ENCODE measurements at places on chromosomes 3 and 15.
A peak's percentile ranks its signal among the peaks of the same experiment; 100 is the strongest.

DNA sequence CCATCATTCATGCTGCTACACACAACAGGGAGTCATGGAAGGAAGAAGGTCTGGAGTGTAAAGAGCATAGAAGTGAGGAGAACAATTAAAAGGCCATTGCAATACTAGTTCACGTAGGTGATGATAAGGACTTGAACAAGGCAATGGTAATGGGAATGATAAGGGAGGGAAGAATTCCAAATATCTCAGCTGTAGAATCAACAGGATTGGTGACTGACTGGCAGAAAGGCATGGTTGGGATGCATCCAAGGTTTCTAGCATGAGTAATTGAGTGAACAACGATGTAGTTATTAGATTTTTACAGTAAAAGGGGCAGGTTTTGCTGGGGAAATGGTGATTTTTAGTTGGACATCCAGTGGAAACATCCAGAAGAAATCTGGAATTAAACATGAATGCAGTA, 2.4 kb upstream of the SEC62 start:
- H3K27me3 ChIP-seq: no peaks in the 10 kb centered on the region
- no peaks in the 10 kb centered on the region for H3K36me3 ChIP-seq
- H3K4me1 ChIP-seq: peaks cover 4% of the 10 kb centered on the region
- no peak overlapping the region for H3K27ac ChIP-seq
- no peak overlapping the region for H3K4me3 ChIP-seq

DNA sequence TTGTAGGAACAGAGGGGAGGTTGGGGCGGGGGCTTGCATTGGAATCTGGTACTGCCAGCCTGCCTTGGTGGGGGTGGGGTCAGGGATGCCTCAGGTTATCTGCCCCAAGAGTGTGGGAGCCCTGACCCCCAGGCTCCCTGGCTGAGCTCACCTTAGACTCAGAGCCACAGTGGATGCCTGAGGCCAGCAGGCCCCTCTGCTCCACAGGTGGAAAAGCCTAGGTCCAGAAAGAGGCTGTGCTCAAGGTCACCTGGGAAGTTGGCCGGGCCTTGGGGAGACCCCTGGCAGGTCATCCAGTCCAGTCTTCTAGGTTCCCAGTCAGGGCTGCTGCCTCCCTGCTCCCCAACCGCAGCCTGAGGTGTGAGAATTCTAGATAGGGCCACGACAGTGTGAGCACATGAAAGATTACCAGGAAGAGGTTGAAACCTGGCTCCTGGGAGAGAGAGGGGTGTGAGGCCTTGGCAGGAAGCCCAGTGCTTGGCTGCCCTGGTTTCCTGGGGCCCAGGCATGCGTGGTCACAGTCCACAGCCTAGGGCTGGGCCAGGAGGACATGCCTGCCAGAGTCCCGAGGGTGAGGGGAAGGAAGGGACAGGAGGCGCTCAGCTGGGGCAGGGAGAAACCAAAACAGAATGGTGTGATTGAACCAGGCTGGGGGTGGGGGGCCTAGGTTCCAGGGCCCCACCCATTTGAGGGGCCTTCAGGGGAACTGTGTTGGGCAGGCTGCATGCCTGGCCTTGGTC, 4.9 kb downstream of the HDAC11 start:
- H3K36me3 ChIP-seq: peaks cover 2% of the 10 kb centered on the region
- peaks cover 60% of the 10 kb centered on the region for H3K4me1 ChIP-seq
- H3K4me3 ChIP-seq: no peak overlapping the region
- DNase-seq: no peak

DNA sequence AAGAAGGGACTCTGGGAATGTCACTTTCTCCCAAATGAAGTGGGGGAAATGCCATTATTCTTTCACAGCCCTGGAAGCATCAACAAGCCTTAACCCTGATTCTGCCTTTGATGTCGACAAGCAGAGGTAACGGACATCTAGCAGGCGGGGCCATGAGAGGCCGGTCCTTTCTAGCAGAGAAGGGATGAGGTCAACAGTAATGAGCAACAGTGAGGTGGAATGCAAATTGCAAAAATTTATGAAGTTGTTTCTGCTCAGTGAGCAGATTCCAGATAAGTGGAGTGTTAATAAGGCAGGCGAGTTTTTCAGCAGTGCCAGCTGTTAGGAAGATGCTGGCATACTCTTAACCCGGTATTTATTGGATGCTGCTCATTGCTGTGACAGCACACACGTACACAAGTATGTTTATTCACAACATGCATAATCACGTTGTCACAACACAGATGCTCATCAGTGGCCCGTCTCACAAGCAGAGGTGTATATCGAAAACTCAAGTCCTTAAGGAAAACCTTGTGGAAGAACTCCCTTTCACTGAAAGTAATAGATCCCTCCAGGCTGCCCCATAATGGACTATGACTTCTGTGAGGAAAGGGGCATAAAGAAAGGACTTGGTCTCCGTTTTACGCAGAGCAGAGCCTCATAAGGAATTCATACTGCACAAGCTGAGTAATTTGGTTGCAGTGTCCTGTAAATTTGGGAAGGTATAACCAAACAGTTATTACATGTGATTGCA, 329.0 kb downstream of the IGSF11 start:
- H3K36me3 ChIP-seq: no peaks in the 10 kb centered on the region
- no peak for DNase-seq
- no peaks in the 10 kb centered on the region for H3K4me1 ChIP-seq
- no peaks in the 10 kb centered on the region for H3K27me3 ChIP-seq
- H3K27ac ChIP-seq: no peak overlapping the region
- H3K4me3 ChIP-seq: no peak overlapping the region

DNA sequence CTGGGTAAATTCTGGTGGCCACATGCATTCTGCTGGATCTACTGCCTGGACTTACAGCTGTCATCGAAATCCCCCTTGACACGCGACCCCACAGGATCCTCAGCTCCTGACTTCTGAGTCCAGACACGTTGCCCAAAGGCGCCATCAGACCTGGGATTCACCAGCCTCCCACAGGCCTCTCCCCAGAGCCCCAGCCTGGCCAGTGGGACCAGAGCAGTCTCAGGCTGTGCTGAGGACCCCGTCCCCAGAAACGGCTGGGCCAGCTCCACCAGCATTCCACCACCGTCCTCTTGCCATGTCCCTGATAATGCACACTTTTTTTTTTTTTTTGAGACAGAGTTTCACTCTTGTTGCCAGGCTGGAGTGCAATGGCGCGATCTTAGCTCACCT, 166.1 kb downstream of the LRRK1 start:
- DNase-seq: no peak
- H3K36me3 ChIP-seq: no peaks in the 10 kb centered on the region
- no peaks in the 10 kb centered on the region for H3K27me3 ChIP-seq
- peaks cover 10% of the 10 kb centered on the region for H3K4me1 ChIP-seq
- no peak overlapping the region for H3K4me3 ChIP-seq
- H3K27ac ChIP-seq: no peak overlapping the region

DNA sequence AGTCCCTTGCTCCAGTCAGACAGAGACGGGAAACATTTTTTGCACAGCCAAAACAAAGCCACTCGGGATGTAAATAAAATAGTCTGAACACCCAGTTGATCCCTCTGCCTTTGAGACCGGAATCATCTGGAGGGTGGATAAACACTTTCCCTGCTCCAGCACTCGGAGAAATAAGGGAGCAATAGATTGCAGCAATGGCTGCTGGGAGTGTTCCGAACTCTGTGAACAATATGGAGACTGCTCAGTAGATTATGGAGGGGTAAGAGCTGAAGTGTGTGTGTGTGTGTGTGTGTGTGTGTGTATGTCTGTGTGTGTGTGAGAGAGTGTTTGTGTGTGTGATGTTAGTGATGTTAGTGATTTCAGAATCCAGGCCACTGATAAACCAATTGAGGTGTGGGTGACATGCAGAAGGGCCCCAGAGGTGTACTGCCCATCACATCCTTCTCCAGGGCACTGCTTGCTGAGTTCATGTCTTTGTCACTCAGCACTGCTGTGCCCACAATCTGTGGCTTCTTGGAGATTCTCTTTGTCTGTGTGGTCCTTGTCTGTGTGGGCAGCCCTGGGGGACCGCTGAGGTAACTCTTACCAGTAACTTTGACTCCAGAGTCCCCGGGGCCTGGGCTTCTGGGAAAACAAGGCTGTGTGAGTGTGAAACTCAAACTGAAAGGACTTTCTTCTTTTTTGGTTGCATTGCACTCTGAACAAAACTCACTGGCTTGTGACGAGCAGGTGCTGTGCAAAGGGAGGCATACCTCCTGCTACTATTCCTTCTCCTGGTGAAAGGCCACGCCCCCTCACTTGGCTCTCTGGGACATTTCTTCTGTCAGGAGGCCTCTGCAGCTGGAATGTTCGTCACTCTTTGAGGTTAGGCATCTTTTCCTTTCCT, 23.0 kb downstream of the CRYGS start:
- H3K27me3 ChIP-seq: peaks cover 63% of the 10 kb centered on the region
- no peaks in the 10 kb centered on the region for H3K36me3 ChIP-seq
- H3K4me1 ChIP-seq: no peaks in the 10 kb centered on the region
- DNase-seq: no peak
- H3K27ac ChIP-seq: no peak overlapping the region

- no peak overlapping the region for H3K27ac ChIP-seq
- no peak for DNase-seq
- H3K36me3 ChIP-seq: peaks cover 15% of the 10 kb centered on the region
These were observed 9.5 kb downstream of the H1-8 start for GRCh38 chr3:129552287-129553050.

GRCh38 chr3:120443626-120444123, 7.1 kb downstream of the FSTL1 start:
- H3K36me3 ChIP-seq: no peaks in the 10 kb centered on the region
- no peak overlapping the region for H3K4me3 ChIP-seq
- H3K27me3 ChIP-seq: no peaks in the 10 kb centered on the region

DNA sequence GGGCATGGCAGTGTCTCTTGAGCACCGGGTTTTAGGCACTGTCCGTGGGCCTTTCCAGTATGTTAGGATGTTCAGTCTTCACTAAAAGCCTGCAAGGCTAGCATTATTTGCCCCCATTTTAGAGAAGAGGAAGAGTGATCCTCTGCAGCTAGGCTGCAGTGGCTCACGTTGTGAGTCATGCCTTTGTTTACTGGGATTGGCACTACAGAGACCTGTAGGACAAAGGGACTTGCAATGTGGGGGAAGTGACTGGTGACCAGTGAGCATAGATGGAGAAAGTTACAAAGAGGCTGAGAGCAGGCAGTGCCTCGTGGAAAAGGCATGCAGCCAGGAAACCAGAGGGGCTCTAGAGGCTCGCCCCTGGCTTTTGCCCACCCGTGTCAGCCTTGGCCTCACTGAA, 26.8 kb upstream of the CPNE9 start:
- H3K27me3 ChIP-seq: no peaks in the 10 kb centered on the region
- no peak overlapping the region for H3K27ac ChIP-seq

DNA sequence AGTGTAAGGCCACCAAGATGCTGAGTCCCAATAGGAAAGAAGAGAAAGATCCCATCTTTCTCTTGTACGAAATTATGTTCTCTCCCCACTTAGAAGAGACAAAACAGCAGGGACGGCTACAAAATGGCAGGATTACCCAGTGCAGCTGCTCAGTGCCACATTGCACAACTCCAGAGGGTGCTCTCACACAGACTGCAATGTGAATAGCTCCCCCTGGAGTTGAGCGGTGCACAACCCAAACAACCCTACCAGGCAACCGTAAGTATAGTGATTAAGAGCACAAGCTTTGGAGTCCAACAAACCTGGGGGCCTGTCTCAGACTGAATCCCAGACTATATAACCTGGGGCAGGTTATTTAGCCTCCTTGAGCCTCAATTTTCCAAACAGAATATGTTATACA, 3.1 kb upstream of the BHLHE40 start:
- peak overlapping the region; percentile 95 for H3K4me3 ChIP-seq
- H3K27ac ChIP-seq: peak overlapping the region; percentile 100
- H3K36me3 ChIP-seq: no peaks in the 10 kb centered on the region

DNA sequence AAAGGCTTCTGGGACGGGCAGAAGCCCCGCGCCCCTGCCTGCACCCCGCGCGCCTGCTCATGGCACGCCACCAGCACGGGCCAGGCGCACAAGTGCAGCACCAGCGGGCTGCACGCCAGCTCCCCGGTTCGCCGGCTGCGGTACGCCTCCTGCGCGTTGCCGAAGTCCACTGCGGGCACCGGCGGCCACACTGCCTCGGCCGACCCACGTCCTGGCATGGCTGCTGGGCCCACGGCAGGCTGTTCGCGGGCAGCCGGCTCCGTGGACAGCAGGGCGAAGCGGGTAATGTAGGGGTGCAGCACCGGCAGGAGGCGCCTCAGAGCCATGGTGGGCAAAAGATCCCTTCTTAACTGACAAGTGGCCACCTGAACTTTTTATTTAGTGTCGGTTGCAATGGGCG, 34.8 kb downstream of the MCCC1 start:
- no peak overlapping the region for H3K27ac ChIP-seq
- no peak for DNase-seq
- H3K27me3 ChIP-seq: no peaks in the 10 kb centered on the region
- H3K4me3 ChIP-seq: no peak overlapping the region
- H3K36me3 ChIP-seq: no peaks in the 10 kb centered on the region
- no peaks in the 10 kb centered on the region for H3K4me1 ChIP-seq

DNA sequence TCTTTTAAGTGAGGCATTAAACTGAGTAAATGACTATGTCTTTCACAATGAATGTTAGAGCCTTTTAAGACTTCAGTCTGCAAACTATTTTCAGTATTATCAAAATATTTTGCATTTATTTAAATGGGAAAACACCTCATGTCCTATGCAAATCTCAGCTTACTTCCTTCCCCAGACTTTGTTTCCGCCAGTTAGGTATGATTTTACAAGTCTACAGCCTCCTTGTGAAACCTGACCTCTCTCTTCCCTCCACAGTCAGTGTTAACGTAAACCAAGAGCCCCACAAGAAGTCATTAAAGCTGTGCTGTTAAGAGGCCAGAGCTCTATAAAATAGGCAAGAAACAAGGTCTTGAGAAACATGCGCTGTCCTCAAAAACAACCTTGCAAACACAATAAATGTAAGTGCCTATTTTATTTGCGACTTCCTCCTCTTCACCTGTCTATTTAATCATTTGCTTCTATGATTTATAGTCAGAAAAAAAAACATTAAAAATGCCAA, 48.3 kb downstream of the PRTG start:
- no peaks in the 10 kb centered on the region for H3K27me3 ChIP-seq
- H3K27ac ChIP-seq: no peak overlapping the region
- DNase-seq: no peak
- no peaks in the 10 kb centered on the region for H3K4me1 ChIP-seq
- no peak overlapping the region for H3K4me3 ChIP-seq
- no peaks in the 10 kb centered on the region for H3K36me3 ChIP-seq

GRCh38 chr3:188370081-188370830, 216.3 kb downstream of the LPP start:
- H3K4me1 ChIP-seq: peaks cover 19% of the 10 kb centered on the region
- no peak overlapping the region for H3K4me3 ChIP-seq
- no peak for DNase-seq
- no peaks in the 10 kb centered on the region for H3K36me3 ChIP-seq
- H3K27me3 ChIP-seq: no peaks in the 10 kb centered on the region

DNA sequence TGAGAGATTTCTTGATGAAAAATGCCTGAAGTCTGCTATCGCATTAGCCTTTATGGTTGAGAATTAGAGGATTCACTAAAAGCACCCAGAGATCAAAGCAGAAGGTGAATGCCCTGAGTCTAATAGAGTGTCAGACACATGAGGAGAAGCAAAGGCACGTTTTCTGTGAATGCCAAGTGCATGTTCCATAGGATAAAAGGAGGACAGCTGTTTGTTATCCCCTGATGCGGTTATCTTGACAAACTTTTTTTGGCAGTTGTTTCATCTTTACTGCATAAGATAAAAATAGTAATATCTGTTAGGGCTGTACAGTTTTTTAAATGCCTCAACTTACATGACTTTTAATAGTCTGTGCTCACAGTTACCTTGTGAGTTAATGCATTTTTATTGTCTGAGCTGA, 65.3 kb upstream of the CD96 start:
- no peak overlapping the region for H3K27ac ChIP-seq
- DNase-seq: no peak
- H3K36me3 ChIP-seq: no peaks in the 10 kb centered on the region
- no peaks in the 10 kb centered on the region for H3K4me1 ChIP-seq
